Cerebellum (tissue), 4 donors: ENCODE measurements at places on chromosomes 2 and 18. TPM values are rescaled to one million over a fixed set of nuclear protein-coding genes. Genes with fewer than 3 reads are reported as not detected.

CCDC141 gene
- total RNA-seq = 2.6 TPM

CCDC178 gene
- total RNA-seq = 1.2 TPM

DUSP2 gene
- 4.1 TPM for total RNA-seq

RFX8 gene
- 0.36 TPM for total RNA-seq

NETO1 gene
- 57.7 TPM for total RNA-seq

DNA sequence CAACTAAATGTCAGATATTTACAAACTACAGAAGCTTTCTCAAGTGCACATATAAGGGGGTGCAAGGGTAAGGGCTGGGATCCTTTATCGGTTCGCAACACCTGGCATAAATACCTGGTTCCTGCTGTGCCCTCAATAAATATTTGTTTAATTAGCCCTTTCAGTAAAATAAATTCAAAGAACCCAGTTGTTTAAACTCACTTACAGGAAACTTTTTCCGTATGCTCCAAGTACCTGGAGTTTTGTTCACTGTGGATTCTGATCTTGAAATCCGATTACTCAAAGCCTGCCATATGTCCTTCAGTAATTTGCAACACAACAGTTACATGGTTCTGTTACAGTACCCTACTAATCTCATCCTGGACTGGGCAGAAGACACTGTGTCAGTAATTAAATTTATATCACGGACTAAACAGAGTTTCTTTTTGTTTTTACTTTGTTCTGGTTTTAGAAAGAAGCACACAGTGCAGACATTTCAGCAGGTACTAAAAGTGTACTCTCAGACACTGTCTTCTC lies 36.9 kb downstream of the TBC1D8 start:
- DNase-seq = no peak

GRCh38 chr2:69565431-69565839 lies 78.1 kb downstream of the AAK1 start:
- DNase-seq = no peak

- no peak for DNase-seq
These were observed 23.3 kb downstream of the STAMBP start for GRCh38 chr2:73852020-73852419.

DNA sequence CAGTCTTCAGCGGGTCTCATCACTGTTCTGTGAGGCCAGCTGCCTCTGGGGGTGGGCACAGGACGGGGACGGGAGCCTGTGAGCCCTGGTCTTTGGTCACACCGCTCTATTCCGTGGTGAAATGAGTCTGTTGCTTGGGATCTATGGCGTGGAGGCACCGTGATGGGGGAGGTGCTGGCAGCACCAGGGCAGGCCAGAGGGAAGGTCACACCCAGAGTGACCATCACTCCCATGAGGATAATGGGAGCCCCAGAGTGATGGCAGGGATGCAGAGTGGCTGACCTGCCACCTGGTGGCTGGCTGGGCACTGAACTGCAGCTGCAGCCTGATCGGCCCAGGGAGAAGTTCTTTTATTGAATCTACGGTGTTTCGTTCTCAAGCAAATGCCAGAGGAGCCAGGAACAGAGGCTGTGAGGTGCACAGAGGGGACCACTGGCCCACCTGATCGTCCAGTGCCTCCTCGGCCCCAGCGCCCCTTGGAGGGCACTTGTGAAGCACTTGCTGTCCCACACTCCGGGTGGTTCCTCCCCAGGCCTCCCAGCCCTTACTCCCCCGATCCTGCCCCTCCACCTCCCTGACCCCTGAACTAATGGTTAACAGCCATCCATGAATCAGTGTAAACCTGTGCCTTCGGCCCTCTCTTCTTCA lies 17.9 kb downstream of the KCNIP3 start:
- DNase-seq = peak; percentile 58

- DNase-seq = no peak
These were observed 836.3 kb upstream of the ACVR2A start for GRCh38 chr2:147008481-147008880.
